Lung (tissue), 17 donors: ENCODE measurements at places on chromosomes 5 and 9.

GRCh38 chr9:37935096-37935495, 31.2 kb upstream of the SLC25A51 start:
- H3K4me1 ChIP-seq: peaks cover 31% of the 10 kb centered on the region
- H3K4me3 ChIP-seq: no peak overlapping the region
- no peaks in the 10 kb centered on the region for H3K36me3 ChIP-seq
- DNase-seq: no peak

DNA sequence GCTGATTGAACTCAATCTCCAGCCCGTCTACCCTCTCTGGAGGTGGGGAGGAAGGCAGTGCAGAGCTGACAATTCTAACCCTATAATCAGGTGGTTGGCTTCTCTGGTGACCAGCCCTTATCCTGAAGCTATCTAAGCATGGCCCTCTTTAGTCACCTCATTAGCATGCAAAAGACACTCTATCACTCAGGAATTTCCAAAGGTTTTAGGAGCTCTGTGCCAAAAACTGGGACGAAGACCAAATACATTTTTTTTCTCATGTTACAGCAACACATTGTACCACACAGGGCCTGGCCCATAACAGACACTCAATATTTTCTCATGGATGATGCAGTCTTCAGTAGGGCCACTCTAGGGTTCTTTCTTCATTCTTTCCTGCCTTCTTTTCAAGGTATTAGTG, 118.8 kb upstream of the VLDLR start:
- H3K4me3 ChIP-seq: no peak overlapping the region
- H3K27ac ChIP-seq: no peak overlapping the region
- H3K27me3 ChIP-seq: no peaks in the 10 kb centered on the region
- no peak for DNase-seq
- no peaks in the 10 kb centered on the region for H3K4me1 ChIP-seq

- DNase-seq: peak; percentile 7
- no peaks in the 10 kb centered on the region for H3K36me3 ChIP-seq
- H3K27ac ChIP-seq: no peak overlapping the region
- no peaks in the 10 kb centered on the region for H3K4me1 ChIP-seq
- H3K27me3 ChIP-seq: peaks cover 47% of the 10 kb centered on the region
These were observed 322 bp upstream of the SH3GL2 start for GRCh38 chr9:17578577-17578910.

GRCh38 chr5:31962871-31963307, 211.2 kb downstream of the GOLPH3 start:
- no peaks in the 10 kb centered on the region for H3K36me3 ChIP-seq
- no peak for DNase-seq
- peaks cover 24% of the 10 kb centered on the region for H3K4me1 ChIP-seq
- peak overlapping the region; percentile 86 for H3K27ac ChIP-seq

DNA sequence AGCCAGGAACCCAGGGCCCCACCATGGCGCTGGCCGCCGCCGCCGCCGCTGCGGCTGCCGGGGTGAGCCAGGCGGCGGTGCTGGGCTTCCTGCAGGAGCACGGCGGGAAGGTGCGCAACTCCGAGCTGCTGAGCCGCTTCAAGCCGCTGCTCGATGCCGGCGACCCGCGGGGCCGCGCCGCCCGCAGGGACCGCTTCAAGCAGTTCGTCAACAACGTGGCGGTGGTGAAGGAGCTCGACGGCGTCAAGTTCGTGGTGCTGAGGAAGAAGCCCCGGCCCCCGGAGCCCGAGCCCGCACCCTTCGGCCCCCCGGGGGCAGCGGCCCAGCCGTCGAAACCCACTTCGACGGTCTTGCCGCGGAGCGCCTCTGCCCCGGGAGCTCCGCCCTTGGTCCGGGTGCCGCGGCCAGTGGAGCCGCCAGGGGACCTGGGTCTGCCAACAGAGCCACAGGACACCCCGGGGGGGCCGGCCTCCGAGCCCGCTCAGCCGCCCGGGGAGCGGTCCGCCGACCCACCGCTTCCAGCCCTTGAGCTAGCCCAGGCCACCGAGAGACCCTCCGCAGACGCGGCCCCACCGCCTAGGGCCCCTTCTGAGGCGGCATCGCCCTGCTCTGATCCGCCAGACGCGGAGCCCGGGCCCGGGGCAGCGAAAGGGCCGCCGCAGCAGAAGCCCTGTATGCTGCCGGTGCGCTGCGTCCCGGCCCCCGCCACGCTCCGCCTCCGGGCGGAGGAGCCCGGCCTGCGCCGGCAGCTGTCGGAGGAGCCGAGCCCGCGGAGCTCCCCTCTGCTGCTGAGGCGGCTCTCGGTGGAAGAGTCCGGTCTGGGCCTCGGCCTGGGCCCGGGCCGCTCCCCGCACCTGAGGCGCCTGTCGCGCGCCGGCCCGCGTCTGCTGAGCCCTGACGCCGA, 749 bp downstream of the SOWAHA start:
- H3K27me3 ChIP-seq: no peaks in the 10 kb centered on the region
- H3K4me1 ChIP-seq: no peaks in the 10 kb centered on the region
- DNase-seq: peak; percentile 36

DNA sequence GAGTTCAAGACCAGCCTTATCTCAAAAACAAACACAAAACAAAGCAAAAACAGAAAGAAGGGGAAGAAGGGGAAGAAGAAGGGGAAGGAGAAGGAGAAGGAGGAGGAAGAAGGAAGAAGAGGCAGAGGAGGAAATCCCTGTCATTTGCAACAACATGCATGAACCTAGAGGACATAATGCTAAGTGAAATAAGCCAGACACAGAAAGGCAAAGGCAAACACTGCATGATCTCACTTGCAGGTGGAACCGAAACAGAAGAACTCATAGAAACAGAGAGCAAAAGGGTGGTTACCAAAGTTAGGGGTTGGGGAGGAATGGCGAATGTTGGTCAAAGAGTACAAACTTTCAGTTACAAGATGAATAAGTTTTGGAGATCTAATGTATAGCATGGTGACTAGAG, 135.4 kb downstream of the UGCG start:
- H3K27ac ChIP-seq: no peak overlapping the region
- H3K27me3 ChIP-seq: no peaks in the 10 kb centered on the region
- no peak overlapping the region for H3K4me3 ChIP-seq
- H3K36me3 ChIP-seq: no peaks in the 10 kb centered on the region
- H3K4me1 ChIP-seq: no peaks in the 10 kb centered on the region
- DNase-seq: no peak

GRCh38 chr9:112097712-112098688, 77.1 kb downstream of the SUSD1 start:
- DNase-seq: peak; percentile 78
- no peaks in the 10 kb centered on the region for H3K4me1 ChIP-seq
- no peaks in the 10 kb centered on the region for H3K27me3 ChIP-seq

- no peaks in the 10 kb centered on the region for H3K4me1 ChIP-seq
- H3K27me3 ChIP-seq: no peaks in the 10 kb centered on the region
- DNase-seq: no peak
- no peak overlapping the region for H3K27ac ChIP-seq
- no peak overlapping the region for H3K4me3 ChIP-seq
These were observed 503.9 kb downstream of the RASEF start for GRCh38 chr9:82558855-82559630.

DNA sequence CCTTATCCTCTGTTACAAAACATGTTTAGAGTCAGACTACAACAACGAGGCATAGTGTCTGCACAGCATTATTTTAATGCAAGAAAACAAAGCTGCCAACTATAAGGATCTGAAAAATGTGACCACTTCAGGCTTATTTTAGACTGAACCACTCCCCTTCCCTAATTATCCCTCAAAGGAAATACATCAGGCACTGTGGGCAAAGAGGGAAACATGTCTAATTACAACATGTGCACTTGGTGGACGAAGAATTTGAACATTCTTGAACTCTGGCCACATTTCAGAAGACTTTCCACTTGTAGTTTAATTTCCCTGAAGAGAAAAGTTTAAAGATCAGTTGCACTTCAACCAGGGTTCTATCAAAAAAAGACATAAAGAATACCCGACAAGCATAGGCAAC, 3.8 kb downstream of the MTMR12 start:
- no peaks in the 10 kb centered on the region for H3K36me3 ChIP-seq
- H3K4me3 ChIP-seq: no peak overlapping the region
- no peak for DNase-seq
- H3K4me1 ChIP-seq: peaks cover 7% of the 10 kb centered on the region
